SK-N-SH (cell line): ENCODE measurements at places on chromosomes 7 and 10. TPM values are rescaled to one million over a fixed set of nuclear protein-coding genes. Genes with fewer than 3 reads are reported as not detected.

DNA sequence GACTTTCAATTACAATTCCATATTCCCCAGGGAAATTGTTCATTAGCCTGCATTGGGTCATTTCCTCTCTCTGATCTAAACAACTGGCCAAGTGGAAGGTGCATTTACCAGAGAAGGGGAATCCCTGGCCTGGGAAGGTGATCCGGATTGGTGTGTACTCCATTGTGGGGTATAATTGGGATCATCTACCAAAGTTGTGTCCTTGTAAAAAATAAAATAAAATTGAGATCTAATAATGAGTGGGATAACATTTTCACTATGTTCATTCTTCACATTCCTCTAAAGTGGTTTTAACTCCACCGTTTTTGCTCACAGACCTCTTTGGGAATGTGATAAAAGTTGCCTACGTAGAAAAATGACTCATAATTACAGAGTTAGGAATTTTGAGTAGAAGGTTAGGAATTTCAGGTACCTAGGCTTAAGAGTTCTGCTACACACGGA, 22.8 kb downstream of the ARL5B start:
- DNase-seq, result no peak

DNA sequence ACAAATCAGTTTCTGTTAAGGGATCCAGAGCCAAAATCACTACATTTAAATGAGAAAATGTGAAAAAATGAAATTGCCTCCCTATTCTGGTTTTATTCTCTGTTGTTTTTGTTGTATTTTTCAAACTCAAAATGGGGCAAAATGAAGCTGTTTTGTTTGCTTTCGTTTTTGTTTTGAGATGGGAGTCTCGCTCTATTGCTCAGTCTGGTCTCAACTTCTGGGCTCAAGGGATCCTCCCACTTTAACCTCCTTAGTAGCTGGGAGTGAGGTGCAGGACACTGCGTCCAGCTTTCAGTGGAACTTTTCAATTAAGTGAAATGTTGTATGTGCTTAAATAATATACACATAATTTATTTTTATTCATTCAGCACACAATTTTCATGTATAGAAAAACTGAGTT, 205.0 kb downstream of the SORCS1 start:
- no peak for DNase-seq

DNA sequence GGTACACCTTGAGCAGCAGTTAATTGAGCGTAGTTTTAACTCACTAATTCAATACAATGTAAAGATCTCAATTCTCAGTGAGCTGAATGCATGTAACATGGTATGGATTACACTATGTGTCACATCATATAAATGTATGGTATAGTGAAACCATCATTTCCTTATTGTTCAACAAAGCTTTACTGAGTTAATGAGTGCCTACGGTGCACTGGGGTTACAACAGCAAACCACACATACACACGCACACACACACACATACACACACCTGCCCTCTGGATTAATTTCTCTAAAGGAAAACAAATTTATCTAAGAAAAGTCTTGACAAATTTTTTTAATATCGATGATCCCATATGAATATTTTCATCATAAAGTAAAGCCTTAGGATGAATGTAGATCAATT, 369.1 kb downstream of the MALRD1 start:
- DNase-seq, result no peak

TET1 gene
- 0.38 and 0.44 TPM in 2 replicates for polyA plus RNA-seq

MBL2 gene
- polyA plus RNA-seq, result not detected in 2 replicates
